ENCODE measurements at places on chromosomes 12 and 14. TPM values are rescaled to one million over a fixed set of nuclear protein-coding genes. Genes with fewer than 3 reads are reported as not detected.

Gene RNASE7
- total RNA-seq, result not detected

Gene INHBC
- not detected for total RNA-seq

Gene DHRS7
- total RNA-seq, result 62.1 TPM

Gene NINJ2
- 0.57 TPM for total RNA-seq

Gene PLBD1
- 11.4 TPM for total RNA-seq

Gene MGP
- total RNA-seq, result 1.0 TPM

Data from placental pericyte (primary cell).